Activated CD8-positive, alpha-beta memory T cell treated with anti-CD3 and anti-CD28 coated beads, Interleukin-2, amount 50 U/mL, for 48 hours (primary cell): ENCODE measurements at places on chromosomes 1 and 21.

GRCh38 chr1:24910751-24911650 is 19.1 kb downstream of the RUNX3 start:
- DNase-seq: peak; percentile 85

- DNase-seq: no peak
Measured at GRCh38 chr1:110829955-110830553, 42.9 kb upstream of the CD53 start.

DNA sequence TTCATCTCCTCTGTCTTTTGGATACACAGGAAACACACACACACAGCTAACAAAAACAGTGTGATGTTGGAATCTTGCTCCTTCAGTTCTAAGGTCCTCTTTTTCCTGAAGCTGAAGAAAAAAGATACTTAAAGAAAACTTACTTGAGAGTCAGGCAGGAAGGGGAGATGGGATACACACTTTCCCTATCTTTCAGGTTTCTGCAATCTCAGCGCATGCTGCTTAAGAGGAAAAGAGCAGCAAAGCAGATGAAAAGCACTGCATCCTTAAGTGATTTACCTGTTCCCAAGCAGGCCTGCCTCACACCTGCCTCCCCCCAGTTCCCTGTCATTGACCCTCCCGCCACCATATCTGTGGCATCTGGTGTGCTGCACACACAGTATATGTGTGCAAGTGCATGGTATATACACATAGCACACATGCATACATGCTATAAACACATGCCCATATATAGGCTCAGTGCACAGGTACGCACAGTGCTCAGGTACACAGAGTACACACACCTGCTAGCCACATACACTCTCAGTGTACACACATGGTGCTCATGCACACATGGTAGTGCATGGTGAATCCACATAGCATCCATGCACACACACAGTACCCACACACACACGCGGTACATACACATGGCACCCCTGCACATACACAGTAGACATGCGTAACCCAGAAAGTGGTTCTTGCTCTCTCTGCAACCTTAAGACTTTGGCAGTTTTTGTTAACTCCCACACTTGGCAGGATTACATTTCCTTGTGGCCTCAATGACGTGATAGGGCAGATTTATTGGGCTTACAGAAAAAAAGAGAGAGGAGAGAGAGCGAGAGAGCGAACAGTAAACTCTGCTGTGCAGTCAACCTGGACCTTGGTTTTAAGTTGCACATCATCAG is 166.9 kb downstream of the TOMM20 start:
- peak; percentile 57 for DNase-seq

- DNase-seq: no peak
Measured at GRCh38 chr1:240212556-240212955, 120.9 kb downstream of the FMN2 start.

- peak; percentile 92 for DNase-seq
Measured at GRCh38 chr1:6475381-6476133, 9.6 kb upstream of the TNFRSF25 start.

DNA sequence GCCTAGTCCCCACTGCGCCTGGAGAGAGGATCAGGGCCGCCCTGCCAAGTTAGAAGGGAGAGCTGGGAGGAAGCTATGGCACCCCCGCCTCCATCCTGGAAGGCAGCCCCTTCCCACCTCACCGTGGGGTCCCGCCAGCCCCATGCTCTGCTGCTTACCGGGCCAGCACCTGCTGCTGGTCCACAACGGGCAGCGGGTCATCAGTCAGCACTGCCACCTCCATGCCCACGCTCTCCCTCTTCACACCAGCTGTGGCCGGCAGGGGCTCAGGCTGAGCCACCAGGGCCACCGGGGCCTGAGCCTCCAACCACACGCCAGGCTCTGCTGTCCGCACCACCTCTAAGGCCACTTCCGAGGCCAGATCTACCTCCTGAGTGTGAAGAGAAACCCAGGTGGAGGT is 23.5 kb upstream of the DDOST start:
- no peak for DNase-seq

DNA sequence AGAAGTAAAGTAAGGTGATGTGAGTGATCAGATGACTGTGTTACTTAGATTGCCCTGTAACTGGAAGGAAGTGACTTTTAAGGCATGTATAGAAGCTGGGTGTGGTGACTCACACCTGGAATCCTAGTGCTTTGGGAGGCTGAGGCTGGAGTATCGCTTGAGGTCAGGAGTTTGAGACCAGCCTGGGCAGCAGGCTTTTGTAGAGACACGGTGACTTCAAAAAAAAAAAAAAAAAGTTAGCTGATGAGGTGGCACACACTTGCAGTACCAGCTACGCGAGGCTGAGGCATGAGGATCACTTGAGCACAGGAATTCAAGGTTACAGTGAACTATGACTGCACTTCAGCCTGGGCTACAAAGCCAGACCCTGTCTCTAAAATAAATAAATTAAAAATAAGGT is 2.3 kb upstream of the USP16 start:
- no peak for DNase-seq

DNA sequence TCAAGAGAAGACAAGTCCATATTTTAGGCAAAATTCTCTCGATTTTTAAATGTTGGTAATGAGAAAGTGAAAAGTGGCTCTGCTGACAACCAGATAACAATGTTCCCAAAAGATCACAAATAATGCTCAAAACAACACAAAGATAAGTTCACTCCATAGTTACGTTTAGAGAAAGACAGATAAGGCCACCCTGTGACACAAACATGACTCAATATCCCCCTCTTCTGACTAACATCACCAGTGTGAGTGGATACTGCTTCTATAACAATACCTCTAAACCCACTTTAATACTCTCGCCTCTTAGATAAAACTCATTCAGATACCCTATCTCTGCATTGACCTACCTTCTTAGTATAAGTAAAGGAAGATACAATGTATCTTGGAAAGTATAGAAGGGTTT is 51.2 kb upstream of the RGS7 start:
- no peak for DNase-seq

- no peak for DNase-seq
Measured at GRCh38 chr1:180188091-180188506, 33.4 kb downstream of the QSOX1 start.
